ENCODE measurements at places on chromosomes 2 and 18.

DNA sequence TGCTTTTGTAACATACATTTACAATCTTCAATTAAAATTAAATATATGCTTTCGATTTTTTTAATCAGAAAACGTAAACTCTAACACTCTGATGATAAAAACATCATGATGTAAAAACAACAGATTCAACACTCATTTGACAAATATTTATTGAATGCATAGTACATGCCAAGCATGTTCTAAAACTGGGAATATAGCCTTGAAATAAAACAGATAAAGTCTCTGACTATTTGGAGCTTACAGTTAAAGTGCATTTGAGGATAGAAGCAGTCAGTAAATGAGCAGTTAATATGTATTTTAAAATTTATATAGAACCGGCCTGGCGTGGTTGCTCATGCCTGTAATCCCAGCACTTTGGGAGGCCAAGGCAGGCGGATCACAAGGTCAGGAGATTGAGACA is 47.8 kb downstream of the TMX3 start:
- no peak for DNase-seq

DNA sequence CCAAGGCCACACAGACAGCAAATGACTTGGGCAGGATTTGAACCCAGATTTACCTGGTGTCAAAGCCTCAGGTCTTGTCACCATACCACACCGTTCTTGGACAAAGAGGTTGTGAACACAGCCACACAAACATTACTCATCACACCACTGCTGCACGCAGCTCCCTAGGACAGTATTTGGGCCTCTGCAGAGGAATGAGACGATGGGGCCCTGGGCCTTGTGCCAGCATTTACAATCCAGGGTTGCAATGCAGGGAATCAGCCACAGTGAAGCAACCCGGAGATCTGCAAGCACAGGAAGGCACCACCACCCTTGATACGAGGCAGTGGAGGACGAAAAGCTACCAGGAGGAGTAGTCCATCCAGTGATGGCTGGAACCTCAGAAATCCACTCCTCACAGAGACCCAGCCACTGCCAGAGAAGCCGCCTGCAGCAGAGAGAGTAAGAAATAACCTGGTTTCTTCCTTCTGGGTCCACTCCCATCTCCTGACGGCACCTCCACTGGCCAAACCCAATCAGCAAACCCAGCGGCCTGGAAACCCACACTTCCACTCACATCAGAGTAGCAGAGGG is 3.7 kb upstream of the MTCL1 start:
- no peak for DNase-seq

- no peak for DNase-seq
Observed at GRCh38 chr18:50558948-50559751, 737 bp upstream of the MAPK4 start.

- DNase-seq = no peak
Observed at GRCh38 chr2:34001557-34001956, 402.5 kb upstream of the FAM98A start.

- DNase-seq = no peak
Observed at GRCh38 chr2:229725716-229726574, 11.6 kb upstream of the DNER start.

DNA sequence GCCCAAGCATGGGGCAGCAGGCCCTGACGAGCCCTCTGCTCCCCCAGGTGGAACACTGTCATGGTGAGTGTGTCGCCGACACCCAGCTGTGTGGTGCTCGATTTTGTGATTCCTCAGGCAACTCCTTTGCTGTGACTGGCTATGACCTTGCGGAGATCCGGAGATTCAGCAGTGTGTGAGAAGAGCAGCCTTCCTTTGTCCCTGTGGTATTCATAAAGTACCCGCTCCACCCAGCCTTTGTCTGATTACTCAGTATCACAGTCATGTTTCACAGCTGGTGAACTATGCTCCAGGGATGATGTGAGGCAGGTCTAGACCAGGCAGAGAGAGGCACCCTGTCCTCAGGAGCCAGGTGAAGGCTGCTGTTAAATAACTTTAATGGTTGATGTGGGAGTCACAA is 4.0 kb downstream of the WDR54 start:
- DNase-seq = no peak

Measured in MV-4-11 (cell line).